ENCODE measurements at places on chromosomes 7 and 10. TPM values are rescaled to one million over a fixed set of nuclear protein-coding genes. Genes with fewer than 3 reads are reported as not detected.
A peak's percentile ranks its signal among the peaks of the same experiment; 100 is the strongest.

DNA sequence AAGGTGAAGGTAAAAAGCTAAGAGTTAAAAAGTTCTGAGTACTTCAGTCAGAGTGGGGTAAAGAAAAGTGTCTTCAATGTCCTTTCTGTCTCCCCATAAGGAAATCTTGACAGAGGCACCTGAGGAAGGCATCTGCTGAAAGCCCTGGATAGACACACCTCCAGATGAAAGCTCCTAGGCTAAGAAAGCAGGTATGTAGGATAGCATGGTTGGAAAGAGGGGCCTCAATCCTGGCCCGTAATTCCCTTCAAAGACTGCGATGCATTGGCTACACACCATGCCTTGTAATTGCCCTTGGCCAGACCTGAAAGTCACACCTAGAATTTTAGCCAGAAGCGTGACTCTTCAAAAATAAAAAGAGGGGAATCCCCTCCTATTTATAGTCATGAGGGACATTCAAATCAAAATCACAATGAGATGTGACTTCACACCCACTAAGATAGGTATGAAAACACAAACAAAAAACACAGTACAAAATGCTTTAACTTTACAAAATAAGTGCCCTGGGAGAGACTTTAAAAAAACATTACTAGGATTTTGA lies 809.7 kb downstream of the IPMK start:
- no peak overlapping the region for H3K4me3 ChIP-seq
- H3K27me3 ChIP-seq: no peaks in the 10 kb centered on the region
- DNase-seq: no peak
- no peak overlapping the region for H3K27ac ChIP-seq
- no peaks in the 10 kb centered on the region for H3K36me3 ChIP-seq

Gene VWA2
- not detected for total RNA-seq

DNA sequence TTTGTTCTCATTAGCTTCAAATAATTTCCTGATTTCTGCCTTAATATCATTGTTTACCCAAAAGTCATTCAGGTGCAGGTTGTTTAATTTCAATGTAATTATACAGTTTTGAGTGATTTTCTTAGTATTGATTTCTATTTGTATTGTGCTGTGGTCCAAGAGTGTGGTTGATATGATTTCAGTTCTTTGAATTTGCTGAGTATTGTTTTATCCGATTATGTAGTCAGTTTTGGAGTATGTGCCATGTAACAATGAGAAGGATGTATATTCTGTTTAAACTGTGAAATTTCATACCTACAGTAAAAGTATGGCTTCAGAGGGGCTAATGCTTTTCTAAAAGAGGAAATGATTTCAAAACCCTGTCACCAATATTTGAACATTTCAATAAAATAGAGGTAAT lies 17.4 kb upstream of the GRM8 start:
- no peaks in the 10 kb centered on the region for H3K4me1 ChIP-seq
- H3K4me3 ChIP-seq: no peak overlapping the region
- DNase-seq: no peak

- no peak for DNase-seq
- H3K36me3 ChIP-seq: no peaks in the 10 kb centered on the region
- H3K27ac ChIP-seq: no peak overlapping the region
- H3K4me3 ChIP-seq: no peak overlapping the region
- H3K27me3 ChIP-seq: peaks cover 7% of the 10 kb centered on the region
- H3K4me1 ChIP-seq: no peaks in the 10 kb centered on the region
Measured at GRCh38 chr10:3023892-3024291, 43.5 kb upstream of the PFKP start.

Gene UFSP1
- total RNA-seq: 4.5 TPM

Gene IGFBP1
- not detected for total RNA-seq

Gene SYCE1
- total RNA-seq: 0.38 TPM

Gene SUN3
- total RNA-seq: not detected

Gene NRG3
- total RNA-seq: not detected

Gene TMEM229A
- total RNA-seq: not detected

GRCh38 chr7:158357106-158357897 lies 230.3 kb downstream of the PTPRN2 start:
- H3K27me3 ChIP-seq: no peaks in the 10 kb centered on the region
- H3K4me1 ChIP-seq: no peaks in the 10 kb centered on the region
- no peak overlapping the region for H3K4me3 ChIP-seq
- H3K36me3 ChIP-seq: no peaks in the 10 kb centered on the region
- H3K27ac ChIP-seq: no peak overlapping the region

DNA sequence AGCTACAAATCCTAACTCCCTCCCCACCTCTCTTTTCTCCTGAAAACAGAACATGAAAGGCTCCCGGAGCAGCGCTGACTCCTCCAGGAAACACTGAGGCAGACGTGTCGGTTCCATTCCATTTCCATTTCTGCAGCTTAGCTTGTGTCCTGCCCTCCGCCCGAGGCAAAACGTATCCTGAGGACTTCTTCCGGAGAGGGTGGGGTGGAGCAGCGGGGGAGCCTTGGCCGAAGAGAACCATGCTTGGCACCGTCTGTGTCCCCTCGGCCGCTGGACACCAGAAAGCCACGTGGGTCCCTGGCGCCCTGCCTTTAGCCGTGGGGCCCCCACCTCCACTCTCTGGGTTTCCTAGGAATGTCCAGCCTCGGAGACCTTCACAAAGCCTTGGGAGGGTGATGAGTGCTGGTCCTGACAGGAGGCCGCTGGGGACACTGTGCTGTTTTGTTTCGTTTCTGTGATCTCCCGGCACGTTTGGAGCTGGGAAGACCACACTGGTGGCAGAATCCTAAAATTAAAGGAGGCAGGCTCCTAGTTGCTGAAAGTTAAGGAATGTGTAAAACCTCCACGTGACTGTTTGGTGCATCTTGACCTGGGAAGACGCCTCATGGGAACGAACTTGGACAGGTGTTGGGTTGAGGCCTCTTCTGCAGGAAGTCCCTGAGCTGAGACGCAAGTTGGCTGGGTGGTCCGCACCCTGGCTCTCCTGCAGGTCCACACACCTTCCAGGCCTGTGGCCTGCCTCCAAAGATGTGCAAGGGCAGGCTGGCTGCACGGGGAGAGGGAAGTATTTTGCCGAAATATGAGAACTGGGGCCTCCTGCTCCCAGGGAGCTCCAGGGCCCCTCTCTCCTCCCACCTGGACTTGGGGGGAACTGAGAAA lies 30.4 kb downstream of the PFKFB3 start:
- H3K27ac ChIP-seq: peak overlapping the region; percentile 11
- peaks cover 72% of the 10 kb centered on the region for H3K36me3 ChIP-seq
- no peak overlapping the region for H3K4me3 ChIP-seq
- peaks cover 17% of the 10 kb centered on the region for H3K4me1 ChIP-seq

Gene SEMA3E
- total RNA-seq: not detected

DNA sequence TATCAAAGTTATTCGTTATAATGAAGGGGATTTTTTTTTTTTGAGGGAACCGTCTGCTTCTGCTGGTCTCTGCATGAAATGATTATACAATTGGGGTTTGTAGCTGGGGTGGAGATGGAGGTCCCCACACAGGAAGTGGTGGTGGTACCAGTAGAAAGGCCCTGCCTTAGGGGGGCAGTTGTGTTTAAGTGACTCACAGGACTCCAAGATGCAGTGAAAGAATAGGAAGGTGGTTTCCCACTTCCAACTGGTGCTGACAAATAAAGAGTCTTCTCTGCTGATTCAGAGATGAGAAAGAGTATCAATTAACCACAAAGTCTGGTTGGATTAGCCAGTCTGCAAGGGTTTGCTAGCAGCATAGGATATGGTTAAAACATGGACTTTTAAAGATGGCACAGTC lies 376.0 kb downstream of the SORCS3 start:
- H3K27me3 ChIP-seq: no peaks in the 10 kb centered on the region
- no peak overlapping the region for H3K4me3 ChIP-seq
- no peak overlapping the region for H3K27ac ChIP-seq
- no peaks in the 10 kb centered on the region for H3K36me3 ChIP-seq
- H3K4me1 ChIP-seq: peaks cover 3% of the 10 kb centered on the region

GRCh38 chr7:133704453-133704852 lies 422.7 kb upstream of the LRGUK start:
- no peaks in the 10 kb centered on the region for H3K27me3 ChIP-seq
- H3K4me3 ChIP-seq: no peak overlapping the region
- no peaks in the 10 kb centered on the region for H3K4me1 ChIP-seq

DNA sequence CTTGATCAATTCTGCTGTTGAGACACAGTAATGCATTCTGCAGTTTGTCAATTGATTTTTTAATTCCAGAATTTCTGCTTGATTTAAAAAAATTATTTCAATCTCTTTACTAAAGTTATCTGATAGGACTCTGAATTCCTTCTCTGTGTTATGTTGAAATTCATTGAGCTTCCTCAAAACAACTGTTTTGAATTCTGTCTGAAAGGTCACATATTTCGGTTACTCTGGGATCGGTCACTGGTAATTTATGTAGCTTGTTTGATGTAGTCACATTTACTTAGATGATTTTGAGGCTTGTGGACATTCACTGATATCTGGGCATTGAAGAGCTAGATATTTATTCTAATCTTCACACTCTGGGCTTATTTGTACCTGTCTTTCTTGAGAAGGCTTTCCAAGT lies 67.2 kb upstream of the NME8 start:
- no peaks in the 10 kb centered on the region for H3K36me3 ChIP-seq
- no peak overlapping the region for H3K4me3 ChIP-seq
- H3K27ac ChIP-seq: no peak overlapping the region
- no peaks in the 10 kb centered on the region for H3K4me1 ChIP-seq
- peaks cover 3% of the 10 kb centered on the region for H3K27me3 ChIP-seq

Gene FOXI2
- total RNA-seq: not detected

GRCh38 chr7:47520406-47520805 lies 61.5 kb downstream of the TNS3 start:
- no peak overlapping the region for H3K27ac ChIP-seq
- no peaks in the 10 kb centered on the region for H3K4me1 ChIP-seq
- DNase-seq: no peak

- DNase-seq: no peak
- H3K4me3 ChIP-seq: no peak overlapping the region
- peaks cover 11% of the 10 kb centered on the region for H3K27me3 ChIP-seq
- H3K4me1 ChIP-seq: no peaks in the 10 kb centered on the region
- no peaks in the 10 kb centered on the region for H3K36me3 ChIP-seq
Measured at GRCh38 chr7:491958-492713, 27.5 kb downstream of the PDGFA start.

Gene CACNB2
- not detected for total RNA-seq

GRCh38 chr7:95389516-95389915 lies 6.7 kb downstream of the PON3 start:
- H3K4me3 ChIP-seq: no peak overlapping the region
- no peaks in the 10 kb centered on the region for H3K4me1 ChIP-seq
- no peak for DNase-seq
- no peak overlapping the region for H3K27ac ChIP-seq

DNA sequence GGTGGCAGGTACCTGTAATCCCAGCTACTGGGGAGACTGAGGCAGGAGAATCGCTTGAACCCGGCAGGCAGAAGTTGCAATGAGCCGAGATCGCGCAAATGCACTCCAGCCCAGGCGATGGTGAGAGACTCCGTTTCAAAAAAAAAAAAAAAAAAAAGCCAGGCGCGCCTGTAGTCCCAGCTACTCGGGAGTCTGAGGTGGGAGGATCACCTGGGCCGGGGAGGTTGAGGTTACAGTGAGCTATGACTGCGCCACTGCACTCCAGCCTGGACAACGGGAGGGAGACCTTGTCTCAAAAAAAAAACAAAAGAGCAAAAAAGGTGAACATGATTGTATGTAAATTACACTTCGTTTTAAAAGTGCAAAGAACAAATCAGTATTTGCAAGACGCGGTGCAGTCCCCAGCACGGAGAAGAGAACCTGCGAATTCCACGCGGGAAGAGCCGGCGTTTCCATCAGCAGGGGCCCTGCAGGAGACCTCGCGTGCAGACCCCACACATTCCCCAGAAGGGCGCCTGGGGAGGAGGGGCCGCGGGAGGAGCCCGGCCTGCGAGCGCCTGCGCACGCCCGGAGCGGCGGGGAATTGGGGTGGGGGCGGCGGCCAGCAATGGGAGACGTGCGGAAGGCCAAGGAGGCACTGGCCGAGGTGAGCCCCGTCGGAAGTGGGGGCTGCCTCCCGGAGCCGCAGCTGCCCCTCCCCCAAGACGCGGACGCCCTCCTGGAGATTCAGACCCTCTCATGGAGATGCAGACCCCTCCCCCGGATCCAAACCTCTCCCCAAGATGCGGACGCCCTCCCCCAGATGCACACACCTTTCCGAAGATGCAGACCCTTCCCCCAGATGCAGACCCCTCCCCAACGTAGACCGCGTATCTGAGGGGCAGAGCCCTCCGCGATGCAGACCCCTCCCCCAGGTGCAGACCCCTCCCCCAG lies 16.7 kb upstream of the SUN1 start:
- peaks cover 16% of the 10 kb centered on the region for H3K36me3 ChIP-seq
- H3K27ac ChIP-seq: peak overlapping the region; percentile 70
- peaks cover 43% of the 10 kb centered on the region for H3K4me1 ChIP-seq
- peak overlapping the region; percentile 76 for H3K4me3 ChIP-seq
- peak; percentile 71 for DNase-seq
- H3K27me3 ChIP-seq: peaks cover 28% of the 10 kb centered on the region

Gene ABCC2
- 1.3 TPM for total RNA-seq

DNA sequence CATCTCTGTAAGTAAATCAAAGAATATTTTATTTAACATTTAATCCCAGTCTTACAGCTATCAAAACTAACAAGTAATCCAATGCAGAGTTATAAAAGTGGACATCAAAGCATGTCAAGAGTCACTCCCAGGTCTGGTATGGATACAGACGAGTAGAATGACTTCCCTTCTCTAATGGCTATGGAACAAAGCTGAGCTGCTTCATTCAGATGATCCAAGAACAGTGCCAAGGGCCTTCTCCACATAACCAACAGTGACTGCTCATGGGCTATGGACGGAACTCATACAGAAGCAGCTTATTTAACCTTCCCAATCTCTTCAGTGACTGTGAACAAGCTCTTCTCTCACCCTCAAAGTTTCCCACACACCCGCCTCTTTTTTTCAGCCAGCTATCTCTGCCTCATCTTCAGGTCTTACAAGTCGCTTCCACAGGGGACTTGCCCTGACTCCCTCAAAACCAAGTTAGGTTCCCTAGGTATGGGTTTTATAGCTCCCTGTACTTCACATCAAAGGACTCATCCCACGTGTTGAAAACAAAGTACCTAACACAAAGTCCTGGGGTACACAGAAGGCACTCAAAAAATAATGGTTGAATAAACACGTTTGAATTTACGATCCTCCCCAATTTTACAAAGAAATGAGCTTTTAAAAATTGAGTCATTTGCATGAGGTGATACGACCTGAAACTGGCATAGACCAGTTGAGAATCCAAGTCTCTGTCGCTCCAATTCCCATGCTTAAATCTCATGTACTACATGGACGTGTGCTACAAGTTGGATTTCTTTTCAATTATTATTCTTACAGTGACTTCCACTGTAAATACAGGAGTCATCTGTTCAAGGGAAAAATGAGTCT lies 3.1 kb downstream of the USP6NL start:
- no peak overlapping the region for H3K27ac ChIP-seq
- H3K4me3 ChIP-seq: no peak overlapping the region
- peaks cover 25% of the 10 kb centered on the region for H3K4me1 ChIP-seq
- H3K36me3 ChIP-seq: peaks cover 2% of the 10 kb centered on the region
- H3K27me3 ChIP-seq: peaks cover 43% of the 10 kb centered on the region
- no peak for DNase-seq

GRCh38 chr10:113175176-113175575 lies 225.1 kb downstream of the TCF7L2 start:
- H3K4me1 ChIP-seq: no peaks in the 10 kb centered on the region
- peaks cover 5% of the 10 kb centered on the region for H3K27me3 ChIP-seq
- H3K4me3 ChIP-seq: no peak overlapping the region
- DNase-seq: no peak
- H3K27ac ChIP-seq: no peak overlapping the region
